Activated naive CD8-positive, alpha-beta T cell treated with anti-CD3 and anti-CD28 coated beads for 36 hours (primary cell): ENCODE measurements at places on chromosomes 1 and 21. TPM values are rescaled to one million over a fixed set of nuclear protein-coding genes. Genes with fewer than 3 reads are reported as not detected.

CTSE gene
- total RNA-seq = not detected

ADGRL2 gene
- not detected for total RNA-seq

FCRL1 gene
- total RNA-seq = 0.74 TPM

LAD1 gene
- not detected for total RNA-seq

OLIG2 gene
- not detected for total RNA-seq

GJC2 gene
- 1.2 TPM for total RNA-seq

ENAH gene
- 0.84 TPM for total RNA-seq

CFHR3 gene
- total RNA-seq = not detected

PRAMEF6 gene
- total RNA-seq = not detected

CAPZA1 gene
- 243 TPM for total RNA-seq
